ENCODE measurements at places on chromosomes 13 and 19.

DNA sequence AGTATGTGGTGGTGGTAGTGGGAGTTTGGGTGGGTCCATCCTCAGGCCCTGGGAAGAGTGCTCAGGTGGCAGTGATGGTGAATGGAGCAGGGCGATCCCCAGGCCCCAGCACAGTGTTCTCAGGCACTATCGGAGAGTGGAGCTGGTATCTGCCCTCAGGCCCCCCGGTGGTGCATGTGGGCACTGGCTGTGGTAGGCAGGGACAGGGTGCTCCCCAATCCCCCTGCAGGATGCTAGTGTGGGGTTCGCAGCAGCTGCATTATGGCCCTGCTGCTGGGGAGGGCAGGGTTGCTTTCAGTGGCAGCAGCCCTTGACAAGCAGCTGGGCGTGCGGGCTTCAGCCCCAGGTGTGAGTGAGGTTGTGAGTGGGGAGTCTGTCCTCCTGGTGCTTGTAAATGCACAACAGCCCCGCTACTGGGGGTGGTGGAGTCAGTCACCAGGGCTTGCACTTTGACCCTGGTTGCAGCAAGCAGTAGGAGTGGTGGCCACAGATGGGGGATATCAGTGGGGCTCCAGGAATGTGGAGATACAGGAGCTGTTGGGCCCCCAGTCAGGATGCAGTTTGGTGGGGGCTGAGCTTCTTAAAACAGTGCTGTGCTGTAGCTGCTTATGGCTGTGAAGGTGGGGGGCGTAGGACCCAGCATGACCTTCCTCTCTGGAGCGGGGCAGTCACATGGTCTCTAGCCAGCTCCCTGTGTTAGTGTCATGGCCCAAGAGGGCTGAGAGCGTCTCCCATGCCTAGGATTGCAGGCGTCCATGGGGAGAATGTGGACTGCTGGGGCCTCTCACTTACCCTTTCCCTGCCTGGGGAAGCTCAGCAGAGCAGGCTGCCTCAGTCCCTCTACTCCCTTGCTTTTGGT, 38.7 kb upstream of the ARHGEF7 start:
- no peak for DNase-seq

- DNase-seq = no peak
Measured at GRCh38 chr13:20566468-20566897, 474 bp upstream of the IFT88 start.

- DNase-seq = no peak
Measured at GRCh38 chr13:99320693-99321481, 13.7 kb upstream of the GPR183 start.

DNA sequence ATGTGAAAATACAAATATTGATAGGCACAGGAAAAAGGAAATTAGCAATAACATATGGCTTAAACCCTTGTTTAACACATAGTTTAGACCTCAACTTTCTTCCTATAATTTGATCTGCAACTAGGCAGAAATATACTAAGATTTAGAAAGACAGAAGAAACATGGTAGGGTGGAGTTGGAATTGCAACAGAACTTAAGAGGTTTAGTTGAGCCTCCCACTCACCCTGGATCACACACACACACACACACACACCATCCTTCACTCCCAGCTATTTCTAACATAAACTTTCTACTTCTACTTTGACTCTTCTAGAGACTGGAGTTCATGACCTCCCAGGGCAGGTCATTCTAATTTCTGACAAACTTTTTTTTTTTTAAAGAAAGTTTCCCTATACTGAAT, 47.4 kb downstream of the FLT3 start:
- no peak for DNase-seq

DNA sequence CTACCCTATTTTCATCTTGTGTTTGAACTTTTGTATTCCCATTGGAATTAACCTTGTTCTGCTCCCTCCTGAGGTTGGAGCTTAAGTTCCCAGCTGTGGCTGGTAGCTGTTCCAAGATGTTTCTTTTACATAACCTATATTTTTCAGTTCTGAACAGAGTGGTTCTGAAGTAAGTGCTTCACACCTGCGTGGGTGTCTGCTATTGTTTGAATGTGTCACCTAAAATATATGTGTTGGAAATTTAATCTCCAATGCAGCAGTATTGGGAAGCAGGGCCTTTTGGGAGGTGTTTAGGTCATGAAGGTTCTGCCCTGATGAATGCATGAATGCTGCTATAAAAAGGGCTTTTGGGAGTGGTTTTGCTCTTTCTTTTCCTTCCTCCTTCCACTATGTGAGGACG, 123.8 kb downstream of the LACC1 start:
- DNase-seq = no peak

GRCh38 chr13:70755456-70755855, 647.2 kb upstream of the KLHL1 start:
- no peak for DNase-seq

GRCh38 chr13:38866649-38867048, 124.0 kb downstream of the STOML3 start:
- DNase-seq = no peak

- no peak for DNase-seq
Measured at GRCh38 chr19:10096615-10096963, 5.9 kb downstream of the ANGPTL6 start.

- DNase-seq = no peak
Measured at GRCh38 chr13:98717891-98718290, 34.6 kb downstream of the SLC15A1 start.

DNA sequence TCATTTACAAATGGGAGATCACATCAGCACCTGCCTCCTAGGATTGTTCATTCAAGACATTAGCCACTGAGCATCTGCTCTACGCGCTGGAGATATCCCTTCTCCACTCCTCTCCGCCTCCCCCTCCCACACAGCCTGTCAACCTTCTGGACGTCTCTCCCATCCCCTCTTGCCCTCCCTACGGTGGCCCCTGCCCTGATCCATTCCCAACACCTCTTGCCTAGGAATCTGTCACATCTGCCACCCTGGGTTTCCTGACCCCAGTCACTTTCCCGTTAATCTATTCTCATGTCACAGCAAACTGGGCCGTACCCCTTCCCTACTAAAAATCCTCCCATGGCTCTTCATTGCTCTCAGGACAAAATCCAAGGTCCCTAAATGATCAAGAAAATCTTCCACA, 10.3 kb downstream of the DYRK1B start:
- no peak for DNase-seq

GRCh38 chr13:49450105-49450819, 6.2 kb downstream of the SETDB2 start:
- no peak for DNase-seq

GRCh38 chr13:52793515-52794061, 54.0 kb upstream of the CNMD start:
- no peak for DNase-seq

Data from stimulated activated CD4-positive, alpha-beta T cell treated with anti-CD3 and anti-CD28 coated beads, Interleukin-12 subunit alpha, Interleukin-12 subunit beta, amount 100 ng/mL, for 4 hours (primary cell).